Activated naive CD8-positive, alpha-beta T cell treated with anti-CD3 and anti-CD28 coated beads, Interleukin-2, amount 50 U/mL, for 16 hours (primary cell): ENCODE measurements at places on chromosomes 4 and X.

GRCh38 chr4:24769571-24769970 lies 25.8 kb upstream of the SOD3 start:
- DNase-seq, result no peak

DNA sequence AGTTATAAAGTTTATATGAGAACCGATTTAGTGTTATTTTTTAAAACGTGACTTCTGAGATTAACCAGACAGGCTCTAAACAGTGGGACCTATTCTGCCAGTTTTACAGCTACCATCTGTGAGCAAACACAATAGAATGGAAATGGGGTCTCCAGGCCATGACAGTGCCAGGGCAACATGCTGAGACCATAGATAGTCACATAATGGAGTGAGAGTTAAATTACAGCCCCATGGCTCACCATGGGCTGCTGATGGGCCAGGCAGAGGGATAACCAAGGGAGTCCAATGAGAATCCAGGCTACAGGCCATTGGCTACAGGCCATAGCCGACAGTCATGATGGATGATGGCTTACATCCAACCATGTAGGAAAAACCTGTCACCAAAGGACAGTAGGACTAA lies 183.5 kb upstream of the NDP start:
- DNase-seq, result no peak

DNA sequence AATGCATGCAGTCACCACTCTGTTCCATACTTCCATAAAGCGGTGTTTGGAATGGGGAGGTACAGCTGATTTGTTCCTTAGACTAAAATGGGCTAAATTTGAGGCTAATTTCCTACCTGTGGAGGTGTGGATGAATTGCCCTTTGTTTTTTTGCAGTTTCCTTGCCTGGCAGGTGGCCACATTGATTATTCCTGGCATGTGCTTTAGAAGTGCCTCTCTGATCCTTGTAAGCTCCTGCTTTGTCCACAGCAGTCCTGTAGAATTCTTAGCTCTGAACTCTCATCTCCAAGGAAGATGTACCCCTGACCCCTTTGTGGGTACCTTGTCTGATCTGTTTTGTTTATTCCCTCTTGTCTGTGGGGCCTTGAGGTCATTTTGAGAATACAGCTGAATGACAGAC lies 136.8 kb downstream of the ADGRL3 start:
- DNase-seq, result no peak

GRCh38 chrX:129058405-129058804 lies 464.9 kb downstream of the SMARCA1 start:
- DNase-seq, result no peak

- DNase-seq, result no peak
These were observed at the start of gene BEX1 for GRCh38 chrX:103063918-103064434. TSS of gene BEX1 (minus strand) at chrX:103064171. CDS start at chrX:103063274, 897 bp downstream.

GRCh38 chr4:139317635-139318034 lies 15.4 kb upstream of the NDUFC1 start:
- DNase-seq, result no peak

DNA sequence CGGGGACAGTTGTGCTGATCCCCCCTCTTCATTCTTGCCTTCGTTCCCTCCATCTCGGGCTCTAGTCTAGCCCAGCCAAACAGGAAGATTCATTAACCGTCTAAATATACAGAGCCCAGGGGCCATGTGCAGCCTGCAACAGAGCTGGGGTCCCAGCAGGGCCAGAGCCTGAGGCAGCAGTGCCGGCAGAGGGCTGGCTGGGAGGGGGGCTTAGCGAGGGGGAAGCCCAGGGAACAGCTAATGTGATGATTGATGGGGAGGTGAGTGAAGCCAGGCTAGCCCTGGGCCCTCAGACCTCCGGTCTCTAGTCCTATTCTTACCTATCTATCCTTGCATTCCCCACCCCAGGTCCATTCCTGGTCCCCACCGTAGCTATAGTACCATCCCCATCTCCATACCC lies 22.3 kb downstream of the EFNB1 start:
- no peak for DNase-seq

DNA sequence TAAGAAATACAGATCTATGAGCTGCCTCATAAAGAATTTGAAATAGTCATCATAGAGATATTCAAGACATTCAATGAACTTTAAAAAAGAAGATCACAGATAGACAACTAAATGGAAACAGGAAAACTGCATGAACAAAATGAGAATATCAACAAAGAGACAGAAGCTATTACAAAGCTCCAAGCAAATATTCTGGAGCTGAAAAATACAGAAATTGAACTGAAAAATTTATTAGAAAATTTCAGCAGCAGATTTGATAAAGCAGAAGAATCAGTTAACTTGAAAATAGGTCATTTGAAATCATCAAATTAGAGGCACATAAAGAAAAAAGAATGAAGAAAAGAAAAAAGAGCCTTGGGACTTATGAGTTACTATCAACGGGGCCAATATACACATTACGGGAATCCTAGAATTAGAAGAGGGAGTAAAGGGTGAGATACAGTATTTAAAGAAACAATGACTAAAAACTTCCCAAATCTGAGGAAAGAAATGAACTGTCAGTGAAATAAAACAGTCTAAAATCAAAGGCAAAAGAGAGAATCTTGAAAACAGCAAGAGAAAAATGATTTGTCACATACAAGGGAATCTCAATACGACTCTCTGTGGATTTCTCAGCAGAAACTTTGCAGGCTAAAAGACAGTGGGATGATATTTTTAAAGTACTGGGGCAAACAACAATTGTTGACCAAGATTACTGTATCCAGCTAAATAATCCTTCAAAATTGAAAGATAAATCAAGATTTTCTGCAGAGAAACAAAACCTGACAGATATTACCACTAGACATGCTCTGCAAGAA lies 641.6 kb downstream of the ANKRD50 start:
- no peak for DNase-seq
